Stimulated activated CD4-positive, alpha-beta T cell treated with anti-CD3 and anti-CD28 coated beads, Interleukin-4, amount 100 ng/mL, for 48 hours (primary cell): ENCODE measurements at places on chromosomes 6 and 20.

GRCh38 chr6:70280400-70280853 is 22.5 kb downstream of the COL9A1 start:
- no peak for DNase-seq

DNA sequence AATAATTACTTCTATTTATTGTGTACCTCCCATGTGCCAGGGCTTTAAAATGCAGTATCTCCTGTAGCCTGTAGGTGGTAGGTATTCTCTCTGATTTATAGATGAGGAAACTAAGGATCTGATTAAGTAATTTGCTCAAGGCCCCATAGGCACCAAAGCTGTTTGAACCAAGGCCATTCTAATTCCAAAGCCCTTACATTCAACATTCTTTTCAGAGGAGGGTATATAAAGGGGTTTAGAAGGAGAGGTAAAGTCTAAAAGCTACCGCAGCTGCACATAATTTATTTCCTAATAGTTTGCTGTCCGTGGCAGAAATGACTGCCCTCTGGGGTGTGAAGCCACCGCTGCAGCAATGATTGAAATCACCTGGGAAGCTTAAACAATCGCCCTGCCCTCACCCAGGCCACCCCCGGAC is 95.0 kb upstream of the FAM8A1 start:
- DNase-seq = no peak

GRCh38 chr6:40710626-40711330 is 123.6 kb upstream of the LRFN2 start:
- DNase-seq = no peak

DNA sequence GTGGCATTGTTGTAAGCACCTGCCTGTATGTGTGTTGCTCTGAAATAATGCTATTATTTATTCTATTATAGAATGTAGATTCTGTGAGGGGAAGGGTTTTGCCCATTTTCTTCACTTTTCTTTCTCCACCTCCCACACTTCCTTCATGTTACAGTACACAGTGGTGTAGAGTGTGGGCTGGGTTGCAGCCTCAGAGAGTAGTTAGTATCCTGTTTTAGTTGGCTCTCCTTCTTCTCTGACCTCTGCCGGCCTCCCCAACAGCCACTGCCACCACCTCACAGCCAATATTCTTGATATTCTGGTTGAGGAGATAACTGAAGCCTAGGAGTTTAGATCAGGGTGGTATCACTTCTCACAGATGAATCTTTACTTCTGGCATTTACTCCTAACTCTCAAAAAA is 143.4 kb downstream of the BCKDHB start:
- DNase-seq = no peak

- no peak for DNase-seq
Measured at GRCh38 chr6:3620937-3621336, 130.6 kb downstream of the PXDC1 start.

- DNase-seq = no peak
Measured at GRCh38 chr6:32819729-32820128, 2.9 kb upstream of the HLA-DOB start.

DNA sequence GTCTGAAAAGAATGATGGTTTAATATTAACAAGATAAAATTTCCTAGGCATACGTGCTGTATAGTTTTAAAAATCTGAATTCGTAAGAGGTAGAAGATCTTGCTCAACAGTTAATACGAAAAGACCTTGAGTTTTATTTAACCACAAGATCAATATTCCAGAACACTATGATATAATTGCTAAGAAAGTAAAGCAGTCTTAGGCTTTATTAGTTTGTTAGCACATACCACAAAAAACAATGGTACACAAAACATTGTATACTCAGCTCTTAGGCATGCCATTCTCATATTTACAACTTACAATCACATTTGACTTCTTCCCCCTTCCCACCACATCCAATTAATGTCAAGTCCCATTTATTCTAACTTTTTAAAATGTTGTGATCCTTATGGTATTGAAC is 24.4 kb upstream of the STXBP5 start:
- DNase-seq = no peak

- no peak for DNase-seq
Measured at GRCh38 chr20:13613917-13614316, 24.8 kb downstream of the TASP1 start.
